Fibroblast of skin of left biceps (primary cell): ENCODE measurements at places on chromosomes 12 and 14.

GRCh38 chr14:92644171-92644969 lies 104.1 kb downstream of the LGMN start:
- DNase-seq = no peak

DNA sequence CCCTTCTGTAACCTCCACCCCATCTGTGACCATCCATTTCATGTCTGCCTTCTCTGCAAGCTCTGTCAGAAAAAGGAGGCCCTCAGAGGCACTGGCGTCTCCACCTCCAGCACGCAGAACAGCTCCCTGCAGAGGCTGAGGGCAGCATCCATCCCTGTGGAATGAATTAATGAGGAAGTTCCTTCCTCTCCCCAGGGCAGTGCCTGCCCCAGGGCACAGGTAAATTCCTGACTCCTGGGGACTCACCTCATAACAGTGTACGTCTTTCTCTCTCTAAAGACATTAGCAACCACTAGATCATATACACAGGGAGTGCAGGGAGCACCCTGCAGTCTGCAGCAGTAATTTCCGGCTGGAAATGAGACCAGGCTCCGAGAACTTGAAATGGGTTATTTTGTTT lies 155.0 kb upstream of the TMEM132C start:
- no peak for DNase-seq

DNA sequence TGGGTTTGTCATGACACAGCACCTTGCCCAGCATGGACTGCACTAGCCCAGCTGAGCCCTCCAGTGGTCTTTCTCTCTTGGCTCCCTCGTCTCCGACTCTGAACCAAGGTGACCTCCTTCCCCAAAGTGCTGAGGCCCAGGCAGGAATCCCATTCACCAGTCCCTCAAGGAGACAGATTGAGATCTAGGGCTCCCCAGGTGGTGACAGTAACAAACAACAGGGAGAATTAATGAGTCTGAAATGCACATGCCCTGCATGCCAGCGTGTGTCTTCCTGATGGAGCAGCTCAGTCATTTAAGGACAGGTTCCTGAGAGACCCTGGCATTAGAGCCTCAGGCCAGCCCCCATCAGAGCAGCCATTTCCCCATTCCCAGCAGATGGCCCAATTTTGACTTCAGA lies 51.4 kb upstream of the OAS1 start:
- DNase-seq = no peak

- DNase-seq = no peak
Observed at GRCh38 chr14:83128783-83129182, 1595.1 kb upstream of the SEL1L start.

DNA sequence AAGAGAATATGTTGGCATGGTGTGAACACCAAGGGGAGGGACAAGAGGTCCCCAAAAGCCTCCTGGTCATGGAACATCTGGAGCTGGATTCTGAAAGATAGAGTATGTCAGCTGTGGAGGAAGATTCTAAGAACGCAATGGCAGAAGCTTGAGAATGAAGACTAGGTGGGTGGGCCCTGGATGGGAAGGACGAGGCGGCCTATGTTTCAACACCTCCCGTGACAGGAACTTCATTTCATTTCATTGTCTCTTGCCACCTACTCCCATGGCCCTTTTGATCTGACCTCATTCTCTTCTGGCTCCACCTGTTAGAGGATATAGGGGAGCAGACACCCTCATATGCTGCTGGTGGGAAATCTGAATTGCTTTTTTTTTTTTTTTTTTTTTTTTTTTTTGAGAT lies 3.3 kb downstream of the UNG start:
- no peak for DNase-seq

GRCh38 chr14:24848102-24848790 lies 201.7 kb downstream of the STXBP6 start:
- DNase-seq = no peak

GRCh38 chr12:122336015-122336946 lies 70.0 kb upstream of the VPS33A start:
- DNase-seq = no peak

- no peak for DNase-seq
Observed at GRCh38 chr14:59081720-59082119, 106.7 kb upstream of the DAAM1 start.

- no peak for DNase-seq
Observed at GRCh38 chr14:37650356-37651037, 55.1 kb downstream of the TTC6 start.

DNA sequence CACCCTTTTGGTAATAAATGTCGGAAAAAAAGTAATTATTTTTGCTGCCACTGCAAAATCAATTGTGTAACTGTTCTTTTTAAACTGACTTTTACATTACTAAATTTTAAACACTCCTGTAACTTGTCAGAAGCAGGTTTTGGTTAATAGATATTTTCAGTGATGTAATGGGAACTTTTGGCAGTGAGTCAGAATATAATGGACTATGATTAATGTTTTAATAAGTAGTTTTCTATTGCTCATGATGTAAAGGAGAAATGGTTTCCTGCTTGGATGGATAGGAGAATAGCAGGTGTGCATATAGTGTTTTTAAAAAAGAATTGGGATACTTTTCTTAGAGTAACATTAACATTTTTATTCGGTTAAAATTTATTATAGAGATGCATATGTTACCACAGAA lies 58.8 kb downstream of the TRMT5 start:
- DNase-seq = no peak

- DNase-seq = no peak
Observed at GRCh38 chr14:59803052-59803540, 67.5 kb downstream of the RTN1 start.

- peak; percentile 25 for DNase-seq
Observed at GRCh38 chr14:98705871-98706300, 566.1 kb downstream of the BCL11B start.
